HS-5 (cell line): ENCODE measurements at places on chromosomes 4 and X.

DNA sequence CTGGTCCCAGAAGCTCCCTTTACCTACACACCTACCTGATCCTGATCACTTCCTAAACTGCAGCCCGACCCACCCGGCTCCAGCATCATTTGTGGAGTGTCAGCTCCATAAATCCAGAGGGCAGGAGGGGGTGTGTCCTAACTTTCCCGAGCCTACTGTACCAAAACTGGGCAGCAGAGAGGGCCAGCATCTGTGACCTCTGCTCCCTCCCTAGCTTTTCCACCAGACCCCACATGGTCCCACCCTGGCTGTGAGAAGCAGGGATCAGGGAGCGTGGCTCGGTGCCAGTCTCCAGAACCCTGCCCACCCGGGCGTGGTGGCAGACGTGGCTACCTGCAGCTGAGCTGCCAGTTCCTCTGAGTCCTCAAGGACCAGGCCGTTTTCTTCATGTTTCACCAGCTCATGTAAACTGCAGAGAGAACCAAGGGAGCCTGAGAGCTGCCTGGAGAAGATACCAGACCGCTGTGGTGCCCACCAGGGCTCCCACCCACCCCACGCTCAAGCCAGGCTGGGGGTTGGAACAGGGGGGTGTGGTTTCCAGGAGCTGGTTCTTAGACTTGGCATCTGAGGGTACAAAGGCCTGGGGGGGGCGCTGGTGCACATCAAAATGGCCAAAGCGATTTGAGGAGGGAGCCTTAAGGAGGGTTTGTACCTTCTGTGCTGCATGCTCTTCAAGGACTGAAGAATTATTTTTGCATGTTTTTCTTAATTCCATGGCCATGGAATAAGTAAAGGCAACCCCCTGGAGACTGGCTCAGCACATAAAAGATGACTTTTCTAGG is 76.7 kb upstream of the DRD5 start:
- no peak for DNase-seq

DNA sequence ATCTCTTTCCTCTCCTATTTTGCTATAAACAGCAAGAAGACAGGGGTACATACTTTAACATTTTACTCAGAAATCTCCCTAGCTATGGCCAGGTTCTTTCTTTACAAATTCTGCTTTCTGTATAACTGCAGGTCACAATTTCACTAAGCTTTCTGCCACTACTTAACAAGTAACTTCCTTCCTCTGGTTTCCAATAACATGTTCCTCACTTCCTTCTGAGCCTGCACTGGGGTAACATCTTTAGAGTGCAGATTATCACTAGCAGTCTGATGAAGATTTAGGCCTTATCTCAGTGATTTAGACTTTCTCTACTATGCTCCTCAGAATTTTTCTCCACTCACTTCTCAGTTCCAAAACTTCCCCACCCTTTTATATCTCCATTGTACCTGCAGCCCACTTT is 1930.5 kb upstream of the AGA start:
- no peak for DNase-seq

- DNase-seq, result no peak
Measured at GRCh38 chr4:125316401-125316790, 1.6 kb downstream of the FAT4 start.

- DNase-seq, result no peak
Measured at GRCh38 chrX:17703201-17703600, 34.1 kb upstream of the SCML1 start.

- no peak for DNase-seq
Measured at GRCh38 chr4:137635601-137636000, 103.3 kb upstream of the PCDH18 start.

DNA sequence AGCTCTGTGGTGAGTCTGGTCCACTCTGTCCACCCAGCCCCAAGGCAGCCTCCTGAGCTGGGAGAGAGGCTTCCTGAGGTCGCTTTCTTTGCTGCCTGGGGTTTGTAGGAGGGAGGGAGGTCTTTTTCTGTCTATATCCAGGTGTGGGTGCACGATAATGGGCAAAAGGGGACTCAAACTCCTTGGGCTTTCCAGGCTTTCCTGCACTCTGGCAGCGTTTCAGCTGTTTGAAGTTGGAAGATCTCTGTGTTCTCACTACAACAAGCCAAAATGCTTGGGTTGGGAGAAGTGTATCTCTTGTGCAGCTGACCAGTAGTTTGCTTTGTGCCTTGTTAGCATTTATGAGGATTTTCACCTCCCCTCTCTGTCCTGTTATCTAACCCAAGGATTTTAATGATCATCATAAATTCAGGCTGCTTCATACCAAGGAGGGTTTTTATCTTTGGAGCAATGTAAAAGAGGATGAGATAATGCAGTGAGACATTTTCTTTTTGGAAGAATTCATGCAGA is 126.3 kb downstream of the REPS2 start:
- DNase-seq, result no peak

DNA sequence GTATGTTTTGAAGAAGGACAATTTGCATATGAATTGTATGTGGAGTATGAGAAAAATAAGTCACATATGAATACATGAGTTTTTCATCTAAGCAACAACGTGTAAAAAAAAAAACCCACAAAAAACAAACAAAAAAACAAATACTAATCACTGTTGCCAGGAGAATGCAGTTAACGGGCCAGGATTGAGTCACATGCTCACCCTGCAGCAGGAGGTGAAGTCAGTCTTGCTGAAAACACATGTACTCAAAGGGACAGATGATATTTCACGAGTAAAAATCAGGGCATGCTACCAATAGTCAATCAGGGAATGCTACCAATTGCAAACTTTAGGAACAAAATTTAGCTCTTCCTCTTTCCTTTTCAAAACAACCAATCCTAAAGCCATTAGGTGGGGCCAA is 10.4 kb upstream of the DCLK2 start:
- DNase-seq, result no peak

GRCh38 chr4:173288296-173288695 is 45.9 kb downstream of the HMGB2 start:
- DNase-seq, result no peak

GRCh38 chr4:22625311-22625710 is 67.4 kb upstream of the GBA3 start:
- DNase-seq, result no peak

DNA sequence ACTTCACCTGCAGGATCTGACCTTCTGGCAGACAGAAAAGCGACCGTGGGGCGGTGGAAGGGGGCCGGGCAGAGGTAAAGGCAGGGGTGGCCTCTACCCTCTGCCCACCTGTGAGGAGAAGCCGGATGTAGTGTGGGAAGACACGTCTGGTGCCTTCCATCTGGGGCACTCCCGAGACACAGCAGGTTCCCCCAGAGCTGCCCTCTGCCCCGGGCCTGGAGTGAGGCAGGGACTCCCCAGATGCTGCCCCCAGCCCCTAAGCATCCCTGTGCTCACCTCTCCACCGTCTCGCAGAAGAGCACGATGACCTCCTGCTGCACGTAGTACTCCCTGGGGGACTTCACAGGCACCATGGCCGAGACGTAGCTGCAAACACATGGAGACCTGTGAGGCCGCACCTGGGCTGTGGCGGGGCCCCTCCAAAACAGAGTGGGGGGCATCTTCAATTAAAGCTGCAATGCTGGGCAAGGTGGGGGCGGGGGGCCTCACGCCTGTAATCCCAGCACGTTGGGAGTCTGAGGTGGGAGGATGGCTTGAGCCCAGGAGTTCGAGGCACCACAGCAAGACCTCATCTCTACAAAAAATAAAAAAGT is 75.3 kb upstream of the MXD4 start:
- DNase-seq, result no peak

GRCh38 chr4:17930256-17930655 is 91.3 kb downstream of the LCORL start:
- DNase-seq, result no peak

DNA sequence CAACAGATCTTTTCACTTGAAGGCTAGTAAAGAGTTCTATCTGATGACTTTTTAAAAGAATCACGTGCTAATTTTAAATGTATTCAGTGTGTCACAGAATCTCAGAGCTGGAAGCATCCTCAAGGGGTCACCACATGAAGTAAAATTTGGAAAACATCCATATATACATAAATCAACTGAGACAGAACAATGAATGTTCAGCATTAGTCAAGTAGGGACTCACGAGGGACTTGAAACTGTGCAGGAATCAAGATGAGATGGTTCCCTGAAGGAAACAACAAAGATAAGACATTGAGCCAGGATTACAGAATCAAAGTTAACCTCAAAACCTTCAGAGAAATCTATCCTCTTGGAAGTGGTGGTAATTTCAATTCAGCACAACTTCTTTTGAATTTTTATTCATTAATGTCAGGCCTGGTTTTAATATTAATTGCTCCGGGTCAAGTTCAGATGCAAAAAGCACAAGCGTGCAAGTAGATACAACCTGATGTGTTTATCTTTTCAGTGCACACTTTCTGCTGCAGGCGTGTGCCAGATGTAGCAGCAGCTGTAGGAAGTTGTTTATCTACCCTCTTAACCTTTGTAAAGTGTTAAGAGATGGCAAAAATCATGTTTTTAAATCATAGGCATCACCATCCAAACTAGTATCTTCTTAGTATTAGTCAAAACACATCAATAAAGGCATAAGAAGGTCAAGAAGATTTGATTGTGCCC is 87.7 kb upstream of the SRD5A3 start:
- DNase-seq, result no peak
